ENCODE measurements at places on chromosomes 4 and X.

GRCh38 chrX:73916931-73917667 is 354.1 kb downstream of the CHIC1 start:
- ATAC-seq, result no peak

DNA sequence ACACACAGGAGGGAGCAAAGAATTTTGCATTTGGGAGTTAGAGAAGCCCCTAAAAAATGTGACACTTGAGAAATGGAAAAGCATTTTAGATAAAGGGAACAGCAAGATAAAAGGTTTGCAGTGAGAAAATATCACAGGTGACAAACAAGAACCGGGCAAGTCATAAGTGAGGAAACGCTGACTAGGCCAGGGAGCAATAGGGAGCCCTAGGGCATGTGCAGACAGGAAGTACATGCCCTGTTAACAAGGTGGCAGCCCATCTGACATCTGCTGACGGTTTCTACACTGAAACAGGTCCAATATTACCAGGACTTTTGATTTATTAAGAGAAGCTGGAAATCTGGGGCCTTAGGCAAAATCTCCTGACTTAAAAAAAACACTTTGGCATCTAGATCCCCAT is 4.0 kb upstream of the IL13RA1 start:
- ATAC-seq, result no peak

DNA sequence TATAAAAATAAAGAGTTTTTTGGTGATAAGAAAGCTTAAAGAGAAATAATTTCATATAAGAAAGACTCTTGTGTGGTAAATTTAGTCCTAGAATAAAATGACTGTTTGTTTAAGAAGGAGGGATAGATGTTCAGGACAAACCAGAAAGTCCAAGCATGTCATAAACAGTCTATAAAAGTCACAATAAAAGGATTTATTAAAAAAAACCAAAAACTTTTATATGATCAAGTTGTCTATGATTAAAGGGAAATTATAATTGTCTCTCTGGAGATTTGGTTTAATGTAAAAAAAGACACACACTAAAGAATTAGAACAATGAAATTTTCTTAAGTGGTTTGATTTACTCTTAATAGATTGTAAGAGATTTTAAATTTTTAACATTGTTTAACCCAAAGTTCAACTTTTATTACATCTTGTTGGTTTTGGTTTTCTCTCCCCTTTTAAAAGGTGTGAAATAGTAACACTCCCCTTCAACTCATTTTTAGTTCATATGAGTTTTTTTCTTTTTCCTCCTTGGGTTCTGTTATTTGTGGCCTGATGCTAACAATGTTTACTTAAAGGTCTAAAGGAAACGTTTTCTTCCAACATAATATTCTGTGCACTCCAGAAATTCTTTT is 89.7 kb downstream of the PDHA2 start:
- ATAC-seq, result no peak

GRCh38 chr4:138835832-138836533 is 179.6 kb upstream of the NOCT start:
- no peak for ATAC-seq

DNA sequence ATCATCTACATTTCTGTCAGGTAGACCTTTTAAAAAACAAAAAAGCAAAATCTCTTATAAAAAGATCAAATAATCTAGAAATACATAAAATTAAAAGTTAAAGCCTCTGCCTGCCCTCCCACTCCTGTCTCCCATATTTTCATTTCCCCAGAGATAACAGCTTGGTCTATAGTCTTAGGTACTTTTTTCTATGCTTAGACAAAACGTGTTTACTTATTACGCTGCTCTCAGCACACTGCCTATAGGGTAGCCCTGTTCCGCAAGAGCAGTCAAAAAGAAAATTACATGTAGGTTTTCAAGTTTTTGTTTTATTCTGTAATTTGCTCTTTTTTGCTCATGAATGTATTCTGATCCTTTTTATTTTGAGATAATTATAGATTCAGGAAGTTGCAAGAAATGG is 73.3 kb downstream of the TAF1 start:
- no peak for ATAC-seq

Data from activated T-helper 17 cell treated with anti-CD3 and anti-CD28 coated beads, Interleukin-2, amount 50 U/mL, for 72 hours (primary cell).